GM23338 (cell line): ENCODE measurements at places on chromosomes 1 and 21. TPM values are rescaled to one million over a fixed set of nuclear protein-coding genes. Genes with fewer than 3 reads are reported as not detected.

The TRPM2 gene
- polyA plus RNA-seq: 0.50 and 0.53 TPM in 2 replicates

The IGFN1 gene
- not detected in 2 replicates for polyA plus RNA-seq

The FALEC gene
- polyA plus RNA-seq: 1.7 and 2.6 TPM in 2 replicates

The ALG14 gene
- polyA plus RNA-seq: 2.8 and 4.1 TPM in 2 replicates

The SEC16B gene
- polyA plus RNA-seq: 0.29 and 0.75 TPM in 2 replicates

The CNKSR1 gene
- 9.7 and 9.8 TPM in 2 replicates for polyA plus RNA-seq

The PBX1 gene
- polyA plus RNA-seq: 39.3 and 40.0 TPM in 2 replicates

The HES2 gene
- 1.1 and 2.1 TPM in 2 replicates for polyA plus RNA-seq
